A673 (cell line): ENCODE measurements at places on chromosomes 2 and 18. TPM values are rescaled to one million over a fixed set of nuclear protein-coding genes. Genes with fewer than 3 reads are reported as not detected.
A peak's percentile ranks its signal among the peaks of the same experiment; 100 is the strongest.

- H3K27me3 ChIP-seq: no peaks in the 10 kb centered on the region
- no peaks in the 10 kb centered on the region for H3K36me3 ChIP-seq
- DNase-seq: no peak
These were observed 164.8 kb downstream of the WDR7 start for GRCh38 chr18:56815926-56816325.

DNA sequence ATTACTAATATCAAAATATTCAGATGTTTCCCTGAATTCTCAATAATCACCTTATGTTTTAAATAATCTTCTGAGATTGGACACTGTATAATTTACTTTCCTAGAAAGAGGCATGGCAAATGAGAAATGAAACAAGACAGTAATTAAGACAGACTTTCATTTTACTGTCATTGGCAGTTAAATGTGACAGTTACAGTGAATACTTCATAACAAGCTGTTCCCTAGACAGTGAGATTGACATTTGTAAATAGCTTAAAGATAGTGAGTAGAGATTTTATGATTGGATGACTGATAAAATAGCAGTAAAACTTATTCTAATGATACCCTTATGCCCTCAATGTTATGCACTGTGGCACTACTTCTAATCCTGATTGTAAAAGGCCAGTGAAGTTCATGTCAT, 524.9 kb upstream of the TMEFF2 start:
- H3K27me3 ChIP-seq: no peaks in the 10 kb centered on the region
- no peaks in the 10 kb centered on the region for H3K4me1 ChIP-seq
- no peaks in the 10 kb centered on the region for H3K36me3 ChIP-seq
- DNase-seq: no peak
- no peak overlapping the region for H3K27ac ChIP-seq
- no peak overlapping the region for H3K4me3 ChIP-seq

DNA sequence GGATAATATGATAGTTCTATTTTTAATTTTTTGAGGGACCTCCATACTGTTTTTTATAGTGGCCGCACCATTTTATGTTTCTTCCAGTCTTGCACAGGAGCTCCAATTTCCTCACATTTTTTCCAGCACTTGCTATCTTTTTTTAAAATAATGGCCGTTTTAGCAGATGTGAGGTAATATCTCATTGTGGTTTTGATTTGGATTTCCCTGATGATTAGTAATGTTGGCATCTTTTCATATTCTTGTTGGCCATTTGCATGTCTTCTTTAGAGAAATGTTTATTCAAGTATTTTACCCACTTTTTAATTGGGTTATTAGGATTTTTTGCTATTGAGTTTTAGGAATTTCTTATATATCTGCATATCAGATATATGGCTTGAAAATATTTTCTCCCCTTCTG, 29.9 kb upstream of the NAPG start:
- H3K36me3 ChIP-seq: no peaks in the 10 kb centered on the region
- DNase-seq: no peak
- H3K4me1 ChIP-seq: peaks cover 21% of the 10 kb centered on the region
- H3K27me3 ChIP-seq: no peaks in the 10 kb centered on the region
- no peak overlapping the region for H3K27ac ChIP-seq
- no peak overlapping the region for H3K4me3 ChIP-seq

DNA sequence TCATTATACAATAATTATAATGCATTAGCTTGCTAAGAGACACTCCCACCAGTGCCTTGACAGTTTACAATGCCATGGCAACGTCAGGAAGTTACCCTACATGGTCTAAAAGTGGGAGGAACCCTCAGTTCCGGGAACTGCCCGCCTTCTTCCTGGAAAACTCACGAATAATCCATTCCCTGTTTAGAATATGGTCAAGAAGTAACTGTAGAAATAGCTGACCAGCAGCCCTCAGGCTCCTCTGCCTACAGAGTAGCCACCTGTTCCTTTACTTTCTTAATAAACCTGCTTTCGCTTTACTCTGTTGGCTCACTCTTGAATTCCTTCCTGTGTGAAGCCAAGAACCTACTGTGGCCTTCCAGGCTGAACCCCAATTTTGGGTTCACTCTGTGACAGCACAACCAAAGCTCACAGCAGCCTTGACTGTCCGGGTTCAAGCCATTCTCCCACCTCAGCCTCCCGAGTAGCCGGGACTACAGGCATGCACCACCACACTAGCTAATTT, 20.0 kb upstream of the PTPN2 start:
- H3K27ac ChIP-seq: no peak overlapping the region
- peak; percentile 31 for DNase-seq
- no peaks in the 10 kb centered on the region for H3K36me3 ChIP-seq

GRCh38 chr2:157367704-157368103, 42.1 kb upstream of the ERMN start:
- H3K27ac ChIP-seq: no peak overlapping the region
- no peak overlapping the region for H3K4me3 ChIP-seq
- H3K4me1 ChIP-seq: no peaks in the 10 kb centered on the region

DNA sequence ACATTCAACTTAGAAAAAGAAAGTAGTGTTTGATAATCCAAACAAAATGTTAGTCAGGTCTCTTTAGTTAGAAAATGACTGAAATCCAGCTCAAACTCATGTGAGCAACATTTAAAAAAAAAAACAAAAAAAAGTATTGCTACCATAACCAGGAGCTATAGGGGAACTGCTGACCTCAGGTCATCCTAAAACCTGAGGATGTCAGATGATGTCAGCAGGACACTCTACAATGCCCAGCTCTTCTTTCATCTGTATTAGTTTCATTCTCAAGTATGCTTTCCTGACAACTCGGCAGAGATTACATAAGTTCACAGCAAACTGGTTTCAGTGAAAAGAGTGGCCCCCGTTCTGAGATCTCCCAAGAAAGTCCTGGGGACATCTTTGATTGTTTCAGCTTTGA, 4.2 kb upstream of the ESCO1 start:
- H3K27me3 ChIP-seq: no peaks in the 10 kb centered on the region
- H3K4me3 ChIP-seq: no peak overlapping the region

DNA sequence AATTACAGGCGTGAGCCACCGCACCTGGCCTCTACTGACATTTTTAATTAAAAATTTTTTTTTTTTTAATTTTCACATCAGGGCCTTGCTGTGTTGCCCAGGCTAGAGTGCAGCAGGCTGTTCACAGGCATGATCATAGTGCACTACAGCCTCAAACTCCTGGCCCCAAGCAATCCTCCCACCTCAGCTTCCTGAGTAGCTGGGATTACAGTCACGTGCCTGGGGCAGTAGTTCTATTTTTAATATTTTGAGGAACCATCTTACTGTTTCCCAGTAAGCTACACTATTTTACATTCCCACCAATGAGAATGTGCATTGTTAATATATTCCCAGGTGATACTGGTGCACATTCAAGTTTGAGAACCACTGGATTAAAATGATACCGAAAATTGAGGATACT, 92.7 kb downstream of the WDSUB1 start:
- no peak overlapping the region for H3K4me3 ChIP-seq
- H3K27ac ChIP-seq: no peak overlapping the region
- no peaks in the 10 kb centered on the region for H3K27me3 ChIP-seq
- DNase-seq: no peak

DNA sequence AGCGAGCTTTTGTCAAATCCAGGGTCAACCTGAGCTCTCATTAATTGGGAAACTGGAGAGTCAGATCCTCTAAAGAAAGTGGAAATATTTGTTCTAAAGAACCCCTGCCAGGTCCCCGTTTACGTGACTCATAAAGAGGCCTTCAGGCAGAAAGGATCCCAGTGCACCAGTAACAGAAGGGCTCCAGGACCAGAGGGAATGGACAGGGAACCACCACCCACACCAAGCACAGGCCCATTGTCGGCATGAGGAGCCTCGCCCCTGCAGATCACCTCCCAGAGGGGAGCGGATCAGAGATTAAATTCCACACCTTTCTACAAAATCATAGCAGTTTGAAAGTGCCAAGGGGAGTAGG, 16.4 kb upstream of the C1QL2 start:
- DNase-seq: no peak
- H3K27ac ChIP-seq: no peak overlapping the region
- H3K4me1 ChIP-seq: no peaks in the 10 kb centered on the region
- no peaks in the 10 kb centered on the region for H3K27me3 ChIP-seq
- no peak overlapping the region for H3K4me3 ChIP-seq
- no peaks in the 10 kb centered on the region for H3K36me3 ChIP-seq

GRCh38 chr2:98731894-98732349, 990 bp upstream of the MGAT4A start:
- H3K4me3 ChIP-seq: peak overlapping the region; percentile 46
- no peak overlapping the region for H3K27ac ChIP-seq
- H3K36me3 ChIP-seq: no peaks in the 10 kb centered on the region

DNA sequence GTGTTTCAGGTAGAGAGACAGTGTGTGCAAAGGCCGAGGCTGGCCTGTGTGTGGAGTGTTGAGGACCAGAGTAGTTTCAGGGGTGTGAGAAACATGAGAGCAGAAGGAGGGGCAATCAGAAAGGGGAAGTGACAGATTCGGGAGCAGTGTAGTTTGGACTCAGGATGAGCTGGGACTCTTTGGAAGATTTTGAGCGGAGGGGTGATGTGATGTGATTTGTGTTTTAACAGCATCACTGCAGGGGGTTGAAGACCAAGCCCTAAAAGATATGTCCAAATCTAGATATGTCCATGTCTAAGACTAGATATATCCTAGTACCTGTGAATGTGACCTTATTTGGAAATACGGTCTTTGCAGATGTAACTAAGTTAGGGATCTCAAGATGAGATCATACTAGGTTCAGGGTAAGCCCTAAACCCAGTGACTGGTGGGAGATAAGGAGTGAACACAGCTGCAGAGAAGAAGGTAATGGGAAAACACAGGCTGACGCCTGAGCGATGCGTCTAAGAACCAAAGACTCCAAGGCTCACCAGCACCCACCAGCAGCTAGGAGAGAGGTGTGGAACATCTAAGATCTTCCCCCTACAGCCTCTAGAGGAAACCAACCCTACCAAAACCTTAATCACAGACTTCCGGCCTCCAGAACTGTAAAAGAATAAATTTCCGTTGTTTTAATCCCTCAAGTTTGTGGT, 38.5 kb upstream of the MYO3B start:
- no peaks in the 10 kb centered on the region for H3K27me3 ChIP-seq
- peak; percentile 90 for DNase-seq
- peak overlapping the region; percentile 54 for H3K27ac ChIP-seq
- H3K36me3 ChIP-seq: no peaks in the 10 kb centered on the region

DNA sequence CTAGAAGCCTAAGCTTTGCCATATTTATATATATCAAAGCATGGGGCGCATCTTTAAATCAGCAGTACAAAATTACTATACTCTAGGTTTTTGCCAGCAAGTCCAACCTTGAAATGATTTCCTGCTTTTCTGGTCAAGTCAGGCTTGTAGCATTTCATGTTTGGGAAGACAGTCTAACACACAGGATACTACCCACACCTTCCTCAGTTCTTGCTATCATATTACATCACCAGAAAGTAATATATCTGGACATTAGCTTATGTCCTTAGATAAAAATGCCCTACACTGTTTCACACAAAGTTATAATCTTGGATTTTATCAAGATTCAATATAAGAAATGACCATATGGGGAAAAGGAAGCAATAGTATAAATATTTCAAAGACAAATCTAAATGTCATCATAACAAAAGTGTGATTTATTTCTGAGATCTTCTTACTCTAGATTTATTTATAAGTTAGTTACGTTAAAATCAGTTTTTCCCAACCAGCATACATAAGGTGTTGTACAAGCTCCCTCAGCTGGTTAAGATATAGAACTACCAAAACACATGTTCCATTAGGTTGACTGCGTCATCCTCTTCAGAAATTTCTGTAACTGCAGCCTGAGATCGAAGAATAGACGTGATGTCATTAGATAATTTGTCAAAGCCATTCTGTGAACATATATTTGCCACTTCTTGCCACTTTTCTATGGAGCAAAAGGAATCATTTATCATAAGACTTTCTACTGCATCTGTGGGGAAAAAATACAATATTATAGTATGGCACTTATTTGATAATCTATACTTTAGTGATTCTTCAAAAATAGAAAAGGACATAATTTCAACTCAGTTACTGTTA, 56.6 kb downstream of the CLHC1 start:
- no peak overlapping the region for H3K27ac ChIP-seq
- no peak overlapping the region for H3K4me3 ChIP-seq
- H3K27me3 ChIP-seq: no peaks in the 10 kb centered on the region
- DNase-seq: peak; percentile 75
- no peaks in the 10 kb centered on the region for H3K36me3 ChIP-seq
- H3K4me1 ChIP-seq: peaks cover 16% of the 10 kb centered on the region

DNA sequence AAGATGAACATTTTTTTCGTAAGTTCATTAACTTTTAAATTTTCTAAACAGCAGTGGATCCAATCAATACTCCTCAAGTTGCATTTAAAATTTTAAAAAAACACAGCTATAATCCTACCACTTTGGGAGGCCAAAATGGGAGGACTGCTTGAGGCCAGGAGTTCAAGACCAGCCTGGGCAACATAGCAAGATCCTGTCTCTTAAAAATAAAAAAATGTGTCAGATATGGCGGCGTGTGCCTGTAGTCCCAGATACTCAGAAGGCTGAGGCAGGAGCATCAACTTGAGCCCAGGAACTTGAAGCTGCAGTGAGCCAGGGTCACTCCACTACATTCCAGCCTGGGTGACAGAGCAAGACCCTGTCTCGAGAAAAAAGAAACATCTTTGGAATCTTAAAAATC, 59.8 kb upstream of the RNU4ATAC start:
- H3K27me3 ChIP-seq: no peaks in the 10 kb centered on the region
- peaks cover 33% of the 10 kb centered on the region for H3K4me1 ChIP-seq
- DNase-seq: no peak
- no peak overlapping the region for H3K4me3 ChIP-seq

GRCh38 chr2:223578846-223579245, 23.3 kb downstream of the SCG2 start:
- H3K27ac ChIP-seq: no peak overlapping the region
- no peaks in the 10 kb centered on the region for H3K27me3 ChIP-seq
- H3K4me3 ChIP-seq: no peak overlapping the region
- DNase-seq: no peak
- peaks cover 20% of the 10 kb centered on the region for H3K4me1 ChIP-seq

GRCh38 chr18:68714366-68714711, 569 bp downstream of the TMX3 start:
- H3K4me1 ChIP-seq: peaks cover 3% of the 10 kb centered on the region
- H3K36me3 ChIP-seq: peaks cover 38% of the 10 kb centered on the region

GRCh38 chr2:168683996-168684395, 118.4 kb upstream of the NOSTRIN start:
- H3K27ac ChIP-seq: no peak overlapping the region
- no peak for DNase-seq
- H3K27me3 ChIP-seq: no peaks in the 10 kb centered on the region

CCDC141 gene
- not detected in 2 replicates for total RNA-seq

LRP1B gene
- 9.9 and 11.0 TPM in 2 replicates for total RNA-seq

ARHGEF33 gene
- 0.09 and 0.35 TPM in 2 replicates for total RNA-seq

ADAM23 gene
- 0.21 and 0.44 TPM in 2 replicates for total RNA-seq
